T1000 (cell line): ENCODE measurements at places on chromosomes 6 and 20.

GRCh38 chr20:13238001-13238653 lies 17.1 kb downstream of the ISM1 start:
- DNase-seq, result no peak

DNA sequence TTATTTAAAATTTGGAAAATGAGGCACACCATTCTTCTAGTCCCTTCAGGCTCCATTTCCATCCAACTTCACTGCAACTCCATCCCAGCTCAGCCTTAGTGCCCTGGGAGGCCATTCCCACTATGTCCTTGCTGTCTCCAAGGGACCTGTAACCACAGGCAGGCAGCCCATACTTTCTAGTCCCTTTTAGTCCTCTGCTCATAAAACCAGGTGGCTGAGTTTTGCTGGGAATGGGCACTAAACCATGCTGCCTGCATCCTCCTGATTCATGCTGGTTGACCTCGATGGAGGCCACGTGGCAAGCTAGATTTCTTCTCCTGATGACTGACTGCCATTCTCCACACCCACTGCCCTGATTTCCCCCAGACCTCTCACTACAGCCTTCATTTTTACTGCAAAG lies 27.5 kb upstream of the MYMX start:
- DNase-seq, result no peak

- DNase-seq, result no peak
These were observed 96.2 kb downstream of the GRM4 start for GRCh38 chr6:34049395-34050342.

DNA sequence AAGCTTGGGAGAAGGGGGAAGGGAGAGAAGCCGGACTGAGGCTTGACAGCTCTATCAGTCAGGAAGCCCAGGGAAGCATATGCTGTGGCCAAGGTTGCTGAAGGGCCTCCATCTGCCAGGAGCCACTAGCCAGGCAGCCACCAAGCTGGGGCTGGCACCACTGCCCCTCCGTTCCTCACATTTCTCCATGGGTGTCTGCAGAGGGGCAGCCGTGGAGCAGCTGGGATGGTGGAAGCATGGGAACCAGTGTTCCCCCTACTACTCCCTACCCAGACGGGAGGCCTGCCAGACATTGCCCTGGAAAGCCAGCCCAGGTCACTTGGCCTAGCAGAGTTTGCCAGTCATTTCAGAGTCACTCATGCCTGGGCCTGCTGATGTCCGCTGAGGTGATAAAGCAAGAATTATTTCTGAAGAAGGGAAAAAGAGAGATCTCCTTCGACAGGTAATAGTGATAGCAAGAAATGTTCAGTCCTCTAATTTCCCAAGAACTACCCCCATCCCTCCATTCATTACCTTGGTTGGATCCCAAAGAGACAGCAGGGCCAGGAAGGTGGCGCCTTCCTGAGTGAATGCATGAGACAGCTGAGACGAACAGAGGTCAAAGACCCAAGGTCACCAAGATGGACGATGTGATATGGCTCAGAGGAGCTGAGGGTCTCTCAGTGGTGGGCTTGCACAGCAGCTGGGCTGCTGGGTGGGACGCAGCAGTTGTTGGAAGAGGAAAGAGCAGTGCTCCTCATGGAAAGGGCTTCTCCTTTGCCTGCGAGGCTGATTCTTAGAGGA lies 21.9 kb downstream of the SNPH start:
- no peak for DNase-seq

- DNase-seq, result no peak
These were observed 22.8 kb upstream of the FAM83C start for GRCh38 chr20:35314816-35315631.
